NCI-H187 (cell line): ENCODE measurements at places on chromosomes 5 and 9.

DNA sequence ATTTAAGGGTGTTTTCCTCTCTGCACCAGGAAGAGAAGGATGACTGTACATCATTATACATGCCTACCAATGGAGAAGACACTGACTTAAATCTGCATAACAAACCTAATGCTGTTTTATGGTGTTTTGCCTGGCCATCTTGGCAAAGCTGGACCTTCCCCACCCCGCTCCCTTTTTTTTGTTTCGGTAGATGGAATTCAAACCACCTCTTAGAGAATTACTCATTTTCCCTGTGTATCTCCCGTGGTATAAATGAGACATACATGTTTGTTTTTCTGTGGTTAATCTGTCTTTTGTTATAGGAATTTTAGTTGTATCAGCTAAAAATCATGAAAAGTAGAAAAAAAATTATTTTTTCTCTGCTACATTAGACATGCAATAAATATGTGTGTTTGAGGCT lies 28.8 kb downstream of the IL12B start:
- DNase-seq = no peak

- DNase-seq = no peak
Measured at GRCh38 chr5:53603009-53603687, 42.7 kb downstream of the NDUFS4 start.

- no peak for DNase-seq
Measured at GRCh38 chr9:124261736-124262648, 4.2 kb downstream of the NEK6 start.

DNA sequence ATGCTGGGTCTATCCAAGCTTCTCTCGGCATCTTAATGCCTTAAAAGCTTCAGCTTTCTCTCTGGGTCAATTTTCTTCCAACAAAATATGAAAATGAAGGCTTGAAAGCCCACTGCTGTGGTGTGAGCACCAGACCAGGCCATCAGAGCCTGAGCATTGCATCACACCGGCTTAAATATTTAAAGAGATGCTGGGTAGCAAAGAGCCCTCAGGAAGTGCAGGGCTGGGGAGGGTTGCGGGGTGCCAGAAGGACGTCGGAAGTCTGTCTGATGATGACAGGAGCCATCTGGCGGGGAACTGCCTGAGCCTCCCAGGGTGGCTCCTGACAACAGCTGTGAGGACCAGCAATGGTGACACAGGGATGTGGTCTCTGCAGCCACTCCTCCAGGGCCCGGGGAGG lies 185.5 kb downstream of the OLFM1 start:
- DNase-seq = no peak

DNA sequence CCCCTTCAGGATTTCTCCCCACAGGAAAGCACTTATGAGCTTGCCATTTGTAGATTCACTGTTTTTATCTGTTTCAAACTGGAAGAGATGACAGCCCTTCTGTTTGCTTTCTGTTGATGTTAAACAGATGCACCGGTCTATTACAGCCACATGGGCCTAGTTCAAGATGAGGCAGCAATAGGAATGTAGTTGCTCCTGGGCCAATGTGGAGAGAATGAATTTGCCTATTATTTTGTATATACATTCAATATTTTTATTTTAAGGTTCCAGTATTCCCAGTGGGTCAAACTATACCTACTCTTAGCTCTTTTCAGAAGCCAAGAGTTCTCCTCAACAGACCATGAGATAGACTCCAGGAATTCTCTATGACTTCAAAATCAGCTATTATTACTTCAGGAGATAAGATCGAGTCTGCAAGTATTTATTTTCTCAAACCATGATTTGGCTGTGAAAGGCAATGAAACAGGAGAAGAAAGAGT lies 461.6 kb downstream of the RASEF start:
- DNase-seq = no peak

DNA sequence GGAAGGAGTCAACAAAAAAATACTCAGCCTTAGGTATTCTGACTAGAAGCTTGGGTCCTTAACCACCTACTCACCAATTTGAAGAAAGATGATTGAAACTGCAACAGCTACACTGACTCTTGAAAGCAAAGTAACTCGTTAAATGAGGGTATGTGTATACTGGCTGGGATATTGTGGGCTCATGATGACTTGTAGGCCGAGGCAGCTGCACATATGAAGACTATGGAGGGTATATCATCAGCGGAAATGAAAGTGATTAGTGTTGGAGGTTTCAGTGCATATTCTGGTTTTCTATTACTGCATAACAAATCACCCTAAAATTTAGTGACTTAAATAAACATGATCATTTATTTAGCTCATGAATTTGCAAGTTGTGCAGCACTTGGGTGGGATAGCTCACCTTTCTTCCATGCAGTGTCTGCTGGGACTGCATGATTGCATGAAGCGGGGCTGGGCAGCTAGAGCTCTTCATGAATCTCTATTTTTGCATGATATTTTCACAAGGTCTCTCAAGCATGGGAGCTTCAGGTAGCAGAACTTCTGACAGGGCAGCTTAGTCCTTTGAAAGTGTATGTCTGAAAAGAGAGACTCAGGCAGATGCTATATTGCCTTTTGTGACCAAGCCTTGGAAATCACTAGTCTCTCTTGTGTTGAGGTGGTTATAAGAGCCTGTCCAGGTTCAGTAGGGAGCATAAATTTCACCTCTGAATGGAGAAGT lies 96.1 kb upstream of the CDKN2B start:
- no peak for DNase-seq

GRCh38 chr5:167219298-167219697 lies 1072.1 kb upstream of the WWC1 start:
- DNase-seq = no peak

DNA sequence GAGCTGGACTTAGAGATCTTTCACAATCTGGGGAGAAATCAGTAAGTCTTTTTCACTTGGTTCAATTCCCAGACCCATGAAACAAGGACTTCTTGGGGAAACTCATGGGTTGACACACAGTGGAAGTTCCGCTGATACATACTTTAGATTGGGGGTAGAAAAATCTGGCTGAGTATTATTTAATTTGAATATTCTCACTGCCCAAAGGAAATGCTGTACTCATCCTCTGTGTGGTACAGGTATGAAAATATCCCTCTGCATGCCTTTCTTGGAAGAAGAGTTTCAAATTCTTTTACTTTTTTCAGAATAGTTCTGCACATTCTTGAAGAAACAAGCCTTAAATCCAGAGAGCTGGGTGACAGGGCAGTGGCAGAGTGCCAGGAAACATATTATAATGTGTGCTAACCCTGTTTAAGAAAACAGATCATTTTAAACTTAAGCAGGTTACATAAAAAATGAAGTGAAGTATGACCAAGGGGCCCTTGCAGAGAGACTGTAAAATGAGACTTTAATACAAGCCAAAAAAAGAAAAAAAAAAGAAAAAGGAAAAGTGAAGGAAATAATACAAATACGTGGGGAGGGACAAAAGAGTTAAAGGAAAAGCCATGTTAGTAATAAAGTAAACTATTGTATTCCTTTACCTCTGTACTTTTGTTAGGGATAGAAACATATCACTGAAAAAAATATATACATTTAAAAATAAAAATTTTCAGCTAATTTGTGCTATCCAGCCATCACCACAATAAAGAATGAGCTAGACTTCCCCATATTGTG lies 173.4 kb upstream of the NR3C1 start:
- no peak for DNase-seq

GRCh38 chr5:55927861-55928655 lies 66.7 kb downstream of the IL6ST start:
- DNase-seq = no peak

DNA sequence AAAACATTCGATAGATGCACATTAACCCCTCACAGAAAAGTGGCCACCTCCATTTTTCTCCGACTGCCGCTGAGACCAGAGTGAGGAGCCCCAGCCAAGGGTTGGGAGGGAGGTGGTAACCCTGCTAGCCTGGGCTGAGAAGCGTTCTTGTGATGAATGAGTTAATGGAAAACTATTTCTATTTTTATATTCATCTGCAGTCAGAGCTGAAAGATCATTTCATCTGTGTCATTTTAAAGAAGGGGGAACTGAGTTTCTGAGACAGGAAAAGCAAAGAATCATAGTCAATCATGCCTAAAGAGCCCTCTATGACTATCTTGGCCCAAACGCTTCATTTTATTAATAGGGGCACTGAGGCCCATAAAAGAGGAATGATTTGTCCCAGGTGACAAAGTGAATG lies 229.5 kb downstream of the PAPPA start:
- DNase-seq = no peak

DNA sequence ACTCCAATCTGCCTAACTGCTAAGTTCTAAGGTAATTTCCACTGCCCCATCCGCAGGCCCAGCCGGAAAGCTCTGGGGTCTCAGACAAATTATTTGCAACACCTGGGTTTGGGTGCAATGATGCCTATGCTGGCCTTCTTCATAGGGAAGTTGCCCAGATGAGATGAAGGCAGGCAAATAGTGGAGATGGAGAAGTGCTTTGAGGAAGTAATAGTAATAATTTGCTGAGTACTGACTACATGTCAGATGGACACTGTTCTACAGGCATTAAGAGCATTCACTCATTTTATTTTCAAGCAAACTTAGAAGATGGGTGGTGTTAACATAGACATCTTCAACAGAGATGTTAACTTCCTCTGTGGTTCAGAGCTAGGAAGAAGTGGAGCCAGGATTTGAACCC lies 3.8 kb downstream of the PCDH12 start:
- no peak for DNase-seq

- no peak for DNase-seq
Measured at GRCh38 chr9:22645893-22646292, 199.3 kb downstream of the DMRTA1 start.

DNA sequence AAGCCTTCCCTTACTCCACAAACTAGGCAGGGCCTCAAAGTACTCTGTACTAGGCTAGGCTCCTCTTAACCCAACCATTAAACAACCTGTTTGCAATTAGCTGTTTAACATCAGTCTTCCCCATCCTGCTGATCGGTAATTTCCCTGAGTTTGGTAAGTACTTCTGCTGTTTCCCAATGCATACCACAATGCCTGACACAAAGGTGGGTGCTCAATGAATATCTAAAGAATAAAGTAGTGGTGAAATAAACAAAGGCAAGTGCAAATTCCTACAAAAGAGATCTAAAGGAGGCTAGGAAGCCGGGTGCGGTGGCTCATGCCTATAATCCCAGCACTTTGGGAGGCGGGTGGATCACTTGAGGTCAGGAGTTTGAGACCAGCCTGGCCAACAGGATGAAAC lies 25.0 kb downstream of the FBXW2 start:
- DNase-seq = no peak

- no peak for DNase-seq
Measured at GRCh38 chr9:34413231-34413852, 36.6 kb upstream of the MYORG start.

DNA sequence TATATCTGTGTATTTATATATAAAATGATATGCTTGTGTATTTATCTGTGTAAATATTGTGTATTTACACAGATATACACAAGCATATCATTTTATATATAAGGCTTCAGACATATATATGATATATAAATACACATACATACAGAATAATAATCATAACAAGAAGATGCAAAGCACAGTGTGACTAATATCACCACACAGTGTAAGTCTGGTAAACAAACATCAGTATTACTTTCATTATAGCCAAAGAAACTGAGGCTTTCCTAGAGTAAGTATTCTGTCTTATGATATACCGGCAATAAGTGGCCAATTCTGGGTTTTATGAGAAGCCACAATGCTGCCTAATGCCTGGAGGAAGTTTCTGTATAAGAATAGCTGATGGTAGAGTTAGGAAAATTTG lies 29.9 kb upstream of the RAPGEF6 start:
- DNase-seq = no peak

GRCh38 chr9:95383185-95383676 lies 65.7 kb upstream of the FANCC start:
- no peak for DNase-seq

GRCh38 chr5:16721151-16722096 lies 104.6 kb upstream of the RETREG1 start:
- DNase-seq = no peak
